Aorta (tissue), 5 donors: ENCODE measurements at places on chromosomes 4 and X. TPM values are rescaled to one million over a fixed set of nuclear protein-coding genes. Genes with fewer than 3 reads are reported as not detected.

GRCh38 chr4:10335050-10335449 lies 122.2 kb downstream of the ZNF518B start:
- no peak for DNase-seq

DNA sequence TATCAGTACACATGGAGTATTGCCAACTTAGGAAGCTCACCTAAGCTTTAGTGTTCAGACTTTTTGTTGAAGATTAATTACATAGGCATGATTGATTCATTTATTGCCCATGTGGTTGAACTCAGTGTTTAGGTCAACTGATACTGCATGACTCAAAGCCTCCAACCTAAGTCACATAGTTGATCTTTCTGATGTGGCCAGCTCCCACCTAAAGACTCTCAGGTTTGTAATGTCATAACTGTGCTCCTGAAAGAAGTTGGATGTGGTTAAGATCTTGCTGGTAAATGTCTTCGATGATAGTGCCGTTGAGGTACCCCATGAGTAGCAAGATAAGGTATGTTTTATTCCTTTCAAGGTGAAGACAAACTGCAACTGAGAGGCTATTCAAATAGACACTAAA lies 192.5 kb downstream of the EDA start:
- DNase-seq = no peak

PABPC1L2A gene
- total RNA-seq = not detected

DNA sequence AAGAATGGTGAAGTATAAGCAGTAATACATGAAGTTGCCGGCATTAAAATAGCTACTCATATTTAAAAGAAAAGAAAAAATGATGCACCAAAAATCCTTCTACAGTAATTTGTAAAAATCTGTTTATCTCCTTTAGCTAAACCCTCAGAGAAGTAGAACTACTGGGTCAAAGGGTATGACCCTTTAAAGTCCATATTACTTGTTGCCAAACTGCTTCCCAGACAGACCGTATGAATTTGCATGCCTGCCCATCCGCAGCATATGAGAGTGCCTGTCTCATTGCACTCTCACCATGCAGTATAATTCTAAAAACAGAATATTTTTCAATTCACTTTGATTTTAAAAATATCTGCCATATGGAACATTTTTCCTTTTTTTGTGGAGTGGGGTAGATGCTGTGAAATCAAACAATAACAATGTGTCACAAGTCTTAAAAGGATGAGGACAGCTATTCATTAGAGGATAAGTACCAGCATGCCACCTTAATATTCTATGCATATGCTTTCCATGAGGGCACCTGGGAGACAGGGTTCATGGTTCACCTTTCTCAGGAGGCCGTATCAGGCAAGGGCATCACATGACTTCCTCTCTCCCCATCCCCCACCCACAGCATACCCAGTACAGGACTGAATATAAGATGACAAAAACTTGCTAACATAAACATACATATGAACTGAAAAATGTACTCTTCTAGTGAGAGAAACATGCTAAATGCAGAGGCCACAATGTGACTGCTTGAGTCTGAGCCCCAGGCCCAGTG lies 17.8 kb downstream of the ZDHHC9 start:
- no peak for DNase-seq

GRCh38 chr4:9704551-9705332 lies 76.7 kb upstream of the DRD5 start:
- no peak for DNase-seq
